Activated T-cell treated with anti-CD3 and anti-CD28 coated beads for 1 hour (primary cell): ENCODE measurements at places on chromosomes 6 and 20.

- no peak for DNase-seq
Measured at GRCh38 chr20:32970115-32970972, 33.9 kb downstream of the SUN5 start.

- DNase-seq = no peak
Measured at GRCh38 chr20:38230253-38230551, 30.3 kb downstream of the KIAA1755 start.

DNA sequence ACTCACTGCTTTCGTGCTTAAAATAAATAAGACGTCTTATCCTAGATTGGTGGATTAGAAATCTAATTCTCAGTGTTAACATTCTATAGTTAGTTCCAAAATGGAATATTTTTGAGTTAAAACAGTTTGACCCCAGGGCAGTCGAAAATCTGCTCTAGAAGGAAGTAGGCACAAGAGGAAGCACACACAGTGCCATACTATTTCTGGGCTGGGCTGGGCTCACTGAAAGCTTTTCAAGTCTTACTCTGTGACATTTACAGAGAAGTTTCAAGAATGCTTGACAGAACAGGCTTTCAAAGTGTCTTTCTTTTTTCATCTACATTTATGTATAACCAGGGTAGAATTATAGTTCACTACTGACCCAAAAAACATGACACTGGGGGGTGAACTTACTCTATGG lies 209.8 kb downstream of the SOD2 start:
- no peak for DNase-seq

DNA sequence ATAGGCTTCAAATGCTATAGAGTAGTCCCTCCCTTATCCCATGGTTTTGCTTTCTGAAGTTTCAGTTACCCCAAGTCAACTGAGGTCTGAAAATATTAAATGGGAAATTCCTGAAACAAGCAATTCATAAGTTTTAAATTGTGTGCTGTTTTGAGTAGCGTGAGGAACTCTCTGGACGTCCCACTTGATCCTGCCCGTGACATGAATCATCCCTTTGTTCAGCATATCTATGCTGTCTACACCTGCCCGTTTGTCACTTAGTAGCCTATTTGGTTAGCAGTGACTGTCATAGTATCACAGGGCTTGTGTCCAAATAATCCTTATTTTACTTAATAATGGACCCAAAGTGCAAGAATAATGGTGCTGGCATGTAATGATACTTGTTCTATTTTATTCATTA lies 5.0 kb downstream of the PCMT1 start:
- DNase-seq = no peak

DNA sequence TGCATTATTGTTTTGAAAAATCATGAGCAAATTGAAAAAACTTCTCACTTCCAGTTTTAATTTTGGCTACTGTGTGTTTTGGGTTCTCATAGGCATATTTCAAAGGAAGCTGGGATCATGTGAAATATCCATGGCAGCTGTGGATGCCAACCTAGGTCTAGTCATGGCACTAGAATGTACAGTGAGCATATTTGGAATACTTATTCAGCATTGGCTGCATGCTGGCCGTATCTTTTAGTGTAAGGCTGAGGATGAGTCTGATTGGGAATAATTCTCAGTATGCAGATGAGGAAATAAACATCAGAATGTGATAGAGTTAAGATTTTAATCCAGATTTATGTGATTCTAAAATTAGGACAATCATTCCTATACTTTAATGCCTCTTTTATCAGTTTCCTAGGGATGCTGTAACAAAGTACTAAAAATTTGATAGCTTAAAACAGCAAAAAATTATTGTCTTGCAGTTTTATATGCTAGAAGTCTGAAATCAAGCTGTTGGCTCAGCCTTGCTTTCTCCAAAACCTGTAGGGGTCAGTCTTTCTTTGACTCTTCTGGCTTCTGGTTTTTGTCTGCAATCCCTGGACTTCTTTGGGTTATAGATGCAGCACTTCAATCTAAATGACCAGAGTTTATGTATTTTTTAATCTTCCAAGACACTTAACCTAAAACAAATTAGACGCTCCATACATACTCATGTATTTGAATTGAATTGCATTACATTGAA lies 37.7 kb upstream of the DEFB112 start:
- DNase-seq = no peak

DNA sequence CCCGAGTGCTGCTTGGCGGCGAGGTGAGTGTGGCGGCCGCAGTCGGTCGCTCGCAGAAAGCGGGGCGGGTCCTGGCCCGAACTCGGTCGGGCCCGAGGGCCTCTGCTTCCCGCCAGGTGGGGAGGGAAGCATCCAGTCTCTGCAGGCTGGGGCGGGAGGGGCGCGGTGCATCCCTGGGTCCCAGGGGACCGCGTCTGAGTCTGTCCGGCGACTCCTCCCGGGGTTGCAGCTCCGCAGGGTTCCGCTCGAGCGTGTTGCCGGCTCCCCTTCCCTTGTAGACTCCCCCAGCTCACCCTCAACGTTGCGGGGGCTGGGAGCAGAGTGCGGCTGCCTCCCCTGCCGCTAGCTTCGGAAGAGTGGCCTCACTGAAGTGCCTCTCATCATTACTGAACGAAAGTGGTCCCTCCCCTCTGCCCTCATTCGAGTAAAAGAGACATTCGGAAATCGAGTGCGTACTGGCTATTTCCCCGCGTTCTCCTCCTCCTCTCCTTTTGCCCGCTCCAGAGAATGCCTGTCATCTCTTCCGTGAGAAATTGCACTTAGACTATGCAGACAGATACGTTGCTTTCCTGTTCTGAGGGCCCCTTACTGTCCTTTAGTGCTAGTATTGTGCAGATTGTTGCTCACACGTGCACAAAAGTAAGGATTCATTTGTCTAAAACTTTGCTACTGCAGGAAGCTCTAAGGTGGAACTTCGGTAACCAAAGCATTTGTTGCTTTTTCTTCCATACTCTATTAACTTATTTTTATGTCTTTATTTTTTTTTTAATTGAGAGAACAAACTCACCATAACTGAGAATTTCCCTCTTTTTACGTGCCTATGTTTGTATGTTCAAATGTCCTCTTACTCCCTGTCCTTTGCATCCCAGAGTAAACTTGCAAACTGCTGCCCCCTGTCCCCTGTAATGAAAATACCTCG lies 751 bp downstream of the MAP3K4 start:
- no peak for DNase-seq

DNA sequence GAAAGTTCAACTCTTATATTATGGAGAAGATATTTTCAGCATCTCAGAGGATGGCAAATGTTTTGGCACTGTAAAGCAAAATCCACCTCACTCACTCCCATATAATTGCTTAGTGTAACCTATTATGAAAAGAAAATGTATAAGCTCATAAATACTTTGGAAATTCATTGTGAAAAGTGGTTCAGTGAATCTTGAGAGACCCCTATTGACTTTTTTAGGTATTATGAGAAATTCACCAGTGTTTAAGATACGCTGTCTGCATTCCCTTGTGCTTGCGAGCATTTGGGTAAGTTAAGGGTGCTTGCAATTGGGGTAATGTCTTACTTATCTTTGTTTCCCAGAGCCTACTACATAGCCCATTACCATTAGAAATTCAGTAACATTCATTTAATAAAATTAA lies 66.3 kb upstream of the BMP5 start:
- DNase-seq = no peak

GRCh38 chr6:20266851-20267608 lies 54.8 kb upstream of the MBOAT1 start:
- no peak for DNase-seq

- no peak for DNase-seq
Measured at GRCh38 chr20:64139199-64140060, 24.8 kb upstream of the MYT1 start.

GRCh38 chr6:87366072-87366827 lies 21.6 kb downstream of the C6orf163 start:
- DNase-seq = no peak

DNA sequence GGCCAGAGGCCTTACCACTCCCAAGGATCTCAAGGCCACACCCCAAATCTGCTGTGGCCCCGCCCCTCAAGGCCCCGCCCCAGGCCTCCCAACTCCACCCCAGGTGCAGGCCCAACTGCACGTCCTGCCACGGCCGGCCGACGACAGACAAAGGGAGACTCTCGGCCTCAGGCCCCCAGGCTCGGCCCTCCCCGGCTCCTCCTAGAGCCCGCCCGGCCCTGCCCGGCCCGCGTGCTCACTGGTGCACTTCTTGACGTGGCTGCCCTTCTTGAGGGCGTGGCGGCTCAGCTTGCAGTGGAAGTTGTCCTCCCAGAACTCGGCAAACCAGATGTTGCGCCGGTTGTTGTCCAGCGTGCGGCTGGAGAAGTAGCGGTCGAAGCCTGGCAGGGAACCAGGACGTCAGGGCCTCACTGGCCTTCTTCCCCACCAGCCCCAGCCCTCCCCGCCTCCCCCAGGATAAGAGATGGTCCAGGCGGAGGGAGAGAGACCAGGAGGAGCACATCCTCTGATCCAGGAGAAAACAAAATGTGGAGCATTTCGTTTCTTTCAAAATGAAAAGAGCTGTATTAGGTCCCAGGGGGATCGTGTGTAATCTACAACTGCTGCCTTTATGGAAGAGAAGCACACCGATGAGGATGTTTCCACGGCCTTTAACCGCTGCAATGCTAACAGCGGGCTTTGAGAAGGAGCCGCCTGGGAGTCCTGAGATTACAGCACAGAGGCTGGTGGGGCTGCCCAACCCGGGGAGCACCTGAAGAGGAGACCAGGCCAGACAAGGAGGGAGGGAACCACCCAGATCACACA lies 89.4 kb downstream of the GRM4 start:
- no peak for DNase-seq

DNA sequence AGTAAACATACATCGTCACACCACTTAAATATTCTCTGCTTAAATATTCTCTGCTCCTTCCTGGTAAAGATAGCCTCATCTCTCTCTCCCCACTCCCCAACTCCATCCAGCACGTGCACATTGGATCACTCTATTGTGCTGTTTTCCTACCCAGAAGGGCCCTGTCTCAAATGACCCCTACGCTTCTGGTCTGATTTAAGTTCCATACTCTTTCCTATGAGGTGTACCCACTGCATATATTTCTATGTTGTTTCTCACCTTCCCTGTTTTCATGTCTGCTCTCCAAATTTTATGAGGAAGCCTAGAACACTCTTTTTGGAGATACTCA lies 53.7 kb downstream of the HFE start:
- no peak for DNase-seq

GRCh38 chr6:155440398-155441111 lies 15.1 kb downstream of the NOX3 start:
- no peak for DNase-seq

GRCh38 chr6:133092771-133093170 lies 148.4 kb upstream of the EYA4 start:
- no peak for DNase-seq

DNA sequence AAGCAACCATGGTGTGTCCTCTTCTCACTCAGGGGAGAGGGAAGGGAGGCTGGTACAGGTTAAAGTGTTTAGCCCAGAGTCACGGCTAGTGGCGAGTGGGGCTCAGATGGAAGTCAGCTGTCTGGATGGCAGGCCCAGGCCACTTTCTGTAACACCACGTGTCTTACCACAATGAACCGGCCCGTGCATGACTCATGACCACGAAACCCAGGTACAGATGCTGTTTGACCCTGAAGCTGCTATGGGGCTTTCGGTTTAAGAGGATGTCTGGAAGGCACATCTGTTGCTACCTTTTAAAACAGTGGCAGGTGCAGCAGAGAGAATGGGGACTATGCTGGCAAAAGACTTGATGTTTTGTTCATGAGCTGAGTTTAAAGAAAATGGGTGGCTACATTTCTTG lies 36.5 kb upstream of the MPC1 start:
- DNase-seq = no peak

DNA sequence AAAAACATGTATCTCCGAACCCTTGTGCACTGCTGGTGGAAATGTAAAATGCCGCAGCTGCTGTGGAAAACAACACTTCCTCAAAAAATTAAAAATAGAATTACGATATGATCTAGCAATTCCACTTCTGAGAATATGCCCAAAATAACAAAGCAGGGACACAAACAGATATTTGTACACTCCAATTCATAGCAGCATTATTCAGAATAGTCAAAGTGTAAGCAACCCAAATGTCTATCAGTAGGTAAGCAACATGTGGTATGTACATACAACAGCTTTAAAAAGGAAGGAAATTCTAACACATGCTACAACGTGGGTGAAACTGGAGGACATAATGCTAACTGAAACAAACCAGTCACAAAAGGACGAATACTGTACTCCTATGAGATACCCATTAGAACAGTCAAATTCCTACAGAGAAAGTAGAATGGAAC lies 5.7 kb upstream of the RAB5IF start:
- no peak for DNase-seq

- no peak for DNase-seq
Measured at GRCh38 chr6:143822584-143823024, 20.5 kb upstream of the LTV1 start.

GRCh38 chr6:161284653-161285052 lies 10.8 kb upstream of the AGPAT4 start:
- DNase-seq = no peak

DNA sequence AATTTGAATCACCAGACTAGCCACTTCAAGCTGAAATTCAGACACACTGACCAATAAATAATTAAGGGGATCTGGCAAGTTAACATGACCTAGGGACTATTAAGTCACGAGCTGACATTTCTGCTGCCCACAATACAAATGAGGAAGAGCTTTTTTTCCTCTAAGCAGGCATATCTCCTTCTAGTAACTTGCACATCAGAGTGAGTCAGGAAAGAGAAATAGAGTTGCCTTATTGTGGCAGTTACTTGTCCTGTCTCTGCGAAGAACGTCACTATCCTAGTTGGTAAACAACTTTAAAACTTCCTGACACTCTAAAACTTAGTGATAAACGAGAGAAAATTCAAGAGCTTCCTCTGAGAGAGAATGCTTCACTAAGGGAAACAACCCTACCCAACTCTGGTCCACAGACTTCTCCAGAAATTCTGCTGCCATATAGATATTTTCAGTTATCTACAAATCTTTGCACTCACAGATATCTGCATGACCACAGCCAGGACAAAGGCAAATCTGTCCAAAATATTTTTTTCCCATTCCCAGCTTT lies 4.2 kb downstream of the PLA2G7 start:
- no peak for DNase-seq

GRCh38 chr6:68126089-68126749 lies 508.9 kb upstream of the ADGRB3 start:
- DNase-seq = no peak

GRCh38 chr20:4573564-4574355 lies 147.9 kb upstream of the PRND start:
- no peak for DNase-seq

GRCh38 chr6:51932956-51933355 lies 154.5 kb downstream of the PKHD1 start:
- no peak for DNase-seq

DNA sequence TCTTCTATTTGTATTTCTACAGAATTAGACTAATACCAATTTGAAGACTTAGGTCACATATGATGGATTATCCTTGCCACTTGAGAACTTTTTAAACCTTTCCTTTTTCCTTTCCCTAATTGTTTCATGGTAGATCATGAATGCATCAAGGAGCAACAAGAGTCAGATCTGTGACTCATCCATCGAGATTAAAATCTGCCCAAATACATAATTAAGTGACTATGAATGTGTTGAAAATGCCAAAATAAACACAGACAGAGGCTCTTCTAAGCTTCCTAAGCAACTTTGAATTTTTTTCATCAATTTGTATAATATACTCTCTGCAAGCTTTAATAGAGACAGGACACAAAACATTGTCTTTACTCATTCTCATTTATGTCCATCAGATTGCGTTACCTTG lies 23.5 kb upstream of the HTR1E start:
- DNase-seq = no peak

GRCh38 chr6:31580438-31580740 lies 1.8 kb downstream of the LTB start:
- no peak for DNase-seq
